ENCODE measurements at places on chromosomes 6 and 20. TPM values are rescaled to one million over a fixed set of nuclear protein-coding genes. Genes with fewer than 3 reads are reported as not detected.

LY6G6D gene
- not detected for total RNA-seq

SSTR4 gene
- not detected for total RNA-seq

ARG1 gene
- total RNA-seq = not detected

HUS1B gene
- total RNA-seq = 1.2 TPM

ANKRD66 gene
- total RNA-seq = not detected

DLL1 gene
- 1.2 TPM for total RNA-seq

RHAG gene
- not detected for total RNA-seq

SIRPB2 gene
- total RNA-seq = 0.07 TPM

OR2H2 gene
- not detected for total RNA-seq

PLA2G7 gene
- total RNA-seq = not detected

NT5E gene
- total RNA-seq = 258 TPM

SIRPA gene
- 36.4 TPM for total RNA-seq

MLN gene
- not detected for total RNA-seq
